ENCODE measurements at places on chromosomes 6 and 20.

DNA sequence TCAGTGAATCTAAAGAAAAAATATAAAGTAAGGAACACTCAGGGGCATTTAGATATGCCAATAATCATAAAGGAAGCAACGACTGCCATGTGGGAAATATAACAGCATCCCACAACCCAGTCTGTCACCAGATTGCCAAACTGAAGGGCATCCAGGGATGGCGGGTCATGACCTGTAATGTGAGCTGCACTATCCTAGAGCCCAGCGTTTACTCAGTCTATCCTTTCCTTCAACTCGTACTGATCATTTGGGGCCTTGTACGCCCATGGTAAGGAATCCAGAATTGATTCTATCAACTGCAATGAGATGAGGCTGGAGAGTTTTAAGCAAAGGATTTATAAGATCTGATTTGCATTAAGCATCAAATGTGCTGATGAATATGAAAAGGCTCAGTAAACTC lies 5.3 kb downstream of the TRPC4AP start:
- no peak for DNase-seq

- DNase-seq: no peak
Observed at GRCh38 chr6:17193106-17193775, 87.9 kb upstream of the RBM24 start.

DNA sequence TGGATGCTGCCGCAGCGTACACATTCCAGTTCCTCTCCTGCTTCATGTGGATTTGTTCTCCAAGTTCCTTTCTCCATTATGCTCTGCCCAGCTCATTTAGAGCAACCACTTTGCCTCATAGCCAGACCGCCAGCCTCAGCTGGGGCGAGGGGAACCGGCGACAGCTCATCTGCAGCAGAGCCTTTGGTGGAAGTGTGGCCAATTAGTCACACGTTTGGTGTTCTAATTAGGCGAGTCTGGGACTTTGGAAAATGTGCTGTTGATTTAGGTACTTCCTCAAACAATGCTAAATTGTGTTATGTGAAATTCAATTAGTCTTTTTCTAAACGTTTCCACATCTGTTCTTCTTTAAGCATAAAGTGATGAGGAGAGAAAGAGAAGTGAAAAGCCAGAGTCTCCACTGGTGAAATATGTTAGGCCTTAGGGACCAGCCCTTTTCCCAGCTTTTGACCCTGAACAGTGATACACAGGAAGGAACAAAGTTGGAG lies 217.9 kb downstream of the TBX18 start:
- no peak for DNase-seq

GRCh38 chr6:52922161-52922560 lies 12.7 kb upstream of the GSTA3 start:
- no peak for DNase-seq

GRCh38 chr20:51854921-51855320 lies 52.6 kb upstream of the SALL4 start:
- no peak for DNase-seq

- no peak for DNase-seq
Observed at GRCh38 chr6:84459401-84459800, 232.0 kb upstream of the CEP162 start.

GRCh38 chr6:41683273-41683522 lies 44.9 kb downstream of the MDFI start:
- no peak for DNase-seq
